ENCODE measurements at places on chromosomes 5 and 9. TPM values are rescaled to one million over a fixed set of nuclear protein-coding genes. Genes with fewer than 3 reads are reported as not detected.

- no peak overlapping the region for H3K27ac ChIP-seq
- H3K36me3 ChIP-seq = no peaks in the 10 kb centered on the region
- H3K4me1 ChIP-seq = peaks cover 21% of the 10 kb centered on the region
- DNase-seq = peak; percentile 37
Observed at GRCh38 chr5:142069606-142070399, 38.8 kb upstream of the NDFIP1 start.

DNA sequence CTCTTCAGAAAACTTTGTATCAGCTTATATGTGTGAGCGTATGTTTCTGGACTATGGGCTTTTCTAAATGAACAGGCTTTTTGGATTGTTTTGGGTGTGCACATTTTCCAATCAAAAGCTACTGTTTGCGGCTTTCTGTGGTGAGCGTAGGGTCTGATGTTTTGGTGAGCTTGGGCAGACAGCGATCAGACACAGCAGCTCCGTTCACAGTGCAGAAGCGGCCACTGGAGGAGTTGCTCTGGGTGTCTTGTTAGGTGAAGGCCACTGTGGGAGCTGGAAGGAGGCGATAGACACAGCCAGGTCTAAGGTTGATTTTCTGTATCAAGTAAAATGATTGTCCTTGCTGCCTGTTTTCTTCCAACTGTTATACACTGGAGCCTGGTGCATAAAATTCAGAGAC, 11.1 kb downstream of the PRRC2B start:
- no peaks in the 10 kb centered on the region for H3K36me3 ChIP-seq
- no peaks in the 10 kb centered on the region for H3K27me3 ChIP-seq
- peak overlapping the region; percentile 47 for H3K4me3 ChIP-seq
- no peak for DNase-seq
- peaks cover 65% of the 10 kb centered on the region for H3K4me1 ChIP-seq

DNA sequence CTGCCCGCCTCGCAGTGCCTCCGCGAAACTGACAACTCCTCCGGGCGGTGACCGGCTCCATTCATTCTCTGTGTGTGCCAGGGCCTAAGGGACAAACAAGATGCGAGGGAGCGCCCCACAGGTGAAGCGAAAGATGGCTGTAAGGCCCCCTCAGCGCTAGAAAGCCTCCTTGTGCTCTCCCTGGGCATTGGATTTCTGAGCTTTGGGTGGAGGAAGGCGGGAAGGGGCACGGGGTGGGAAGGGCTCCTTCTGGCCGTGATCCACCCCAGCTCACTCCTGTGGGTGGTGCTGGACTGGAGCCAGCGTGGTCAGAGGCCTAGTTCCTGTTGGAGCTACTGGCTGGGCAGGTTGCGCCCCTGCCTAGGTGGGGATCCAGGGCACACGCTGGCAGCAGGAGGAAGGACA, 943 bp downstream of the GALNT12 start:
- peaks cover 8% of the 10 kb centered on the region for H3K36me3 ChIP-seq
- H3K4me1 ChIP-seq = peaks cover 30% of the 10 kb centered on the region
- peak overlapping the region; percentile 76 for H3K27ac ChIP-seq
- DNase-seq = no peak
- H3K27me3 ChIP-seq = peaks cover 16% of the 10 kb centered on the region

DNA sequence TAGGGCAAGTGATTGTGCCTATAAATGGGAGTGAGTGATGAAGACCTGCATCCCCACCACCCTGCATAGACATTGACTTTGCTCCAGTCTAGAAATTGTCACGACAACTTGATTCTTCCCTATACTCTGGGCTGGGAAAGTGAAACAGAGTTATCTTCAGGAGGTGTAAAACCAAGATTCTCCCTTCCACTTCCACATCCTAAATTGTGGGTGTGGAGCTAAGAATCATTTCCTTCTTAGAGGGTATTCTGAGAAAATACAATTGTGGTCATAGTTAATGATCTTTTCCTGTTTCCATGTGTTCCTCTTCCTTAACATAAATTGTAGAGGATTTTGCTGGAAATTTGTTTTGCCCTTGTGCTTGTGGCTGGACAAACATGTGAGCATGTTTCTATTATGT, 96.8 kb upstream of the PJA2 start:
- H3K4me1 ChIP-seq = no peaks in the 10 kb centered on the region
- H3K4me3 ChIP-seq = no peak overlapping the region
- no peak overlapping the region for H3K27ac ChIP-seq
- H3K27me3 ChIP-seq = no peaks in the 10 kb centered on the region
- H3K36me3 ChIP-seq = no peaks in the 10 kb centered on the region

- H3K27me3 ChIP-seq = no peaks in the 10 kb centered on the region
- no peaks in the 10 kb centered on the region for H3K4me1 ChIP-seq
- no peaks in the 10 kb centered on the region for H3K36me3 ChIP-seq
- H3K27ac ChIP-seq = no peak overlapping the region
Observed at GRCh38 chr5:161230221-161230620, 316.3 kb downstream of the GABRB2 start.

Gene GABRA1
- 1.8 TPM for total RNA-seq

Gene SLC36A3
- total RNA-seq = not detected

- peak; percentile 20 for DNase-seq
- peaks cover 3% of the 10 kb centered on the region for H3K36me3 ChIP-seq
- no peak overlapping the region for H3K4me3 ChIP-seq
- H3K27ac ChIP-seq = no peak overlapping the region
Observed at GRCh38 chr5:6783787-6784186, 70.6 kb downstream of the TENT4A start.

DNA sequence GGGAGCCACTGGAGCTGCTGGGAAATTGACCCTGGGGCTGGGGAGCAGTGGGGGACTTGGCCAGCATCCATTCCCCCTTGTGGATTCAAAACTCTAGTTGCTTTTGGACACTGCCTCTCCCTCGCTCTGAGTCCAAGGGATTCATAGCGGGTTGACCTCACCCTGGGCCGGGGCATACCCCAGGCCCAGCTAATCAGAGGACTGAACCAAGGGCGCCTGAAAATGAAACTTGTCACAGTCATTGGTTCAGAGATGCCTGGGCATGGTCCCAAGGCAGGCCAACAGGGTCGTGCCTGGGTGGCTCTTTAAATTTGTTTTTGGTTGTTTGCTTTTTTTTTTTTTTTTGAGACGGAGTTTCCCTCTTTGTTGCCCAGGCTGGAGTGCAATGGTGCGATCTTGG, 22.6 kb downstream of the STK10 start:
- H3K4me1 ChIP-seq = peaks cover 12% of the 10 kb centered on the region
- H3K27ac ChIP-seq = no peak overlapping the region
- H3K36me3 ChIP-seq = peaks cover 3% of the 10 kb centered on the region
- DNase-seq = no peak

DNA sequence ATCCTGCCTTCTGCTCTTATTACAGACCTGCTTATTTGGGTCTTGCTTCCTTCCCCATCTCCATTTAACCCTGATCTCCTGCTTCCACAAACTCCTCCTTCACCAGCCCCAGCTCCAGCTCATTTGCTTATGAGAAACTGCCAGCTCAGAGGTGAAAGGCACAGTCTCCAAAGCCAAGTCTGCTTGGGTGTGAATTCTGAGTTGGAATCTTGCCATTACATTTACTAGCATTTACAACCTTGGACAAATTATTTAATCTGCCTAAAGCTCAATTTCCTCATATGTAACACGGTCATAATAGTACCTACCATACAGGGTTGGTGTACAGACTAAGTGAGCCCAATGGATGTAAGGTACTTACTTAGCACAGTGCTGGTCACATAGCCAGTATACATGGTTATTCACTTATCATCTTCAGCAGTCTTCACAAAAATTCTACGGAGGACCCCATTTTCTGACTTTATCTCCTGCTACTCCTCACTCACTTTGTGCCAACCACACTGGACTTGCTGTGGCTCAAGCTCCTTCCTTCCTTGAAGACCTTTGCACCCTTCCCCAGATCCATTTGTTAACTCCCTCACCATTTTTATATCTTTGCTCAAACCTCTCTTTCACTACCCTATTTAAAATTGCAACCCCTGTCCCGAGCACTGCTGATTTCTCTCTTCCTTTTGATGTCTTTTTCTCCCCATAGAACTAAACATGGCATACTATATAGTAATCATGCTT, 86.2 kb downstream of the DOCK2 start:
- no peaks in the 10 kb centered on the region for H3K36me3 ChIP-seq
- H3K4me3 ChIP-seq = no peak overlapping the region
- no peak for DNase-seq
- H3K4me1 ChIP-seq = peaks cover 4% of the 10 kb centered on the region

Data from type B pancreatic cell (in vitro differentiated cells).